ENCODE measurements at places on chromosomes 5 and 9.

GRCh38 chr9:137069508-137070091 is 757 bp downstream of the SAPCD2 start:
- no peak for DNase-seq

DNA sequence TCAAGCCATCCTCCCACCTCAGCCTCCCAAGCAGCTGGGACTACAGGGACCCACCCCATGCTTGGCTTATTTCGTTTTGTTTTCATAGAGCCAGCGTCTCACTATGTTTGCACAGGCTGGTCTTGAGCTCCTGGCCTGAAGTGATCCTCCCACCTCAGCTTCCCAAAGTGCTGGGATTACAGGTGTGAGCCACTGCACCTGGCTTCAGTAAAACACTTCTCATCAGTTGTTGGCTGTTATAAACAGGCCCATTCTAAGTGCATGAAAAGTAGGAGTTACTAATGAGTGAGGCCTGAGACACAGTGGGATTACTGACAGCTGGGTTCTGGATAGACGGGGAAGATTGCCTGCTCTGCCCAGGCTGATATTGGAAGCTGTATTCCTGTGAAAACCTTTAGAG is 3.5 kb downstream of the CRB2 start:
- DNase-seq = no peak

DNA sequence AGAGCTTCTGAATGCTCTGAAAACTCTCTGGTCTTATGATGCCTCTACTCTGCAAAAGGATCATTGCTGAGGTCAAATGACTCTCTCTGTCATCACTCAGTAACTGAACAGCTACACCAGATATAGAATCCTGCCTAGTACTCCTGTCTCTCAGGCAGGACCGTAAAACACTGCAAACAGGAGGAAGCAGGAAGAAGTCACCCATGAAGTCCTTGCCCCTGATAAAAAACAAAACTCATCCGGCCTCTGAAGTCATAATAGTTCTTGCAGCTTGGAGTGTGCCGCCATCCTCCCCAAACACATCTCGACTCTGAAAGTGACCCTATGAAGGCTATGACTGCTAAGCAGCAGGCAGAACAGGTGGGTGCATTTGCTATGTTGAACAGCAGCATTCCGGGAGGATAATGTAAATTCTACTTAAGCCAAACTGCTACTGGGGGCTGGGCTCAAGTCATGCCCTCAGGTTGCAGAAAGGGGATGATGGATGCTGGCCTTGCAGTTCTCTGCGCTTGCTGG is 81.9 kb upstream of the FAM169A start:
- DNase-seq = no peak

DNA sequence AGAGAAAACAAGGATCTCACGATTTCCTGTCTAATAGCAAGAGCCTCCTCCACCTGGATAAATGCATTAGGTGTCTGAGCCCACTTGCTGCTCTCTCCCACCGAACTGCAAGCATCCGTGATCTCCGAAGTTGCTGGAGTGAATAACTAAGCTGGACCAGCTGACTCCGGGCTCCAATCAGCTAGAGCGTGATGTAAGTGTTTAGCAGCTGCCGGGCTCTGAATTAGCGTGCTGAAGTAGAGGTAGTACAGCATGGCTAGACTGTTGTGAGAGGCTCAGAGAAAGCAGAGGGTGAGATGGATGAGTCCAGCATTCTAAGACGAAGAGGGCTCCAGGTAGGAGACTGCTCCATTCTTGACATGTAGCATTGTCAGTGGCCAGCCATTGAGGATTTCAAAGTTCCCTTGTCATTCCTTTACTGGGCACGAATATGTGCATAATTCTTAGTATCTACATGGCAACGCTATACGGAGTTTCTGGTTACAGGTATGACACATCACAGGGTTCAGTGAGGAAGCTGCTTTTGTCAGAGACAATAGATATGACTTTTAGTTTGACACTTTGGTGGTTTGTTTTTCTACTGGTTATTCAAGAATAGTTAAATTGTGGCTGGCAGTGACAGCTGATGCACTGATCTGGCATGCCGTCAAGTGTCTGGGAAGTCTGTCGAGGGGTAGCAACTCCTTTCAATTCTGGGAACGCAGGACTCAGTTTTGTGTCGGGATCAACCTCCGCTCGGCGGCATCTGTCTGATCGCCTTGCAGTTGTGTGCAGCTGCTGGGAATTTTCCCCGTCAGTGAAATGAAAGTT is 232.6 kb downstream of the MAST4 start:
- DNase-seq = peak; percentile 6

GRCh38 chr5:79886456-79886855 is 104.6 kb downstream of the MTX3 start:
- no peak for DNase-seq

DNA sequence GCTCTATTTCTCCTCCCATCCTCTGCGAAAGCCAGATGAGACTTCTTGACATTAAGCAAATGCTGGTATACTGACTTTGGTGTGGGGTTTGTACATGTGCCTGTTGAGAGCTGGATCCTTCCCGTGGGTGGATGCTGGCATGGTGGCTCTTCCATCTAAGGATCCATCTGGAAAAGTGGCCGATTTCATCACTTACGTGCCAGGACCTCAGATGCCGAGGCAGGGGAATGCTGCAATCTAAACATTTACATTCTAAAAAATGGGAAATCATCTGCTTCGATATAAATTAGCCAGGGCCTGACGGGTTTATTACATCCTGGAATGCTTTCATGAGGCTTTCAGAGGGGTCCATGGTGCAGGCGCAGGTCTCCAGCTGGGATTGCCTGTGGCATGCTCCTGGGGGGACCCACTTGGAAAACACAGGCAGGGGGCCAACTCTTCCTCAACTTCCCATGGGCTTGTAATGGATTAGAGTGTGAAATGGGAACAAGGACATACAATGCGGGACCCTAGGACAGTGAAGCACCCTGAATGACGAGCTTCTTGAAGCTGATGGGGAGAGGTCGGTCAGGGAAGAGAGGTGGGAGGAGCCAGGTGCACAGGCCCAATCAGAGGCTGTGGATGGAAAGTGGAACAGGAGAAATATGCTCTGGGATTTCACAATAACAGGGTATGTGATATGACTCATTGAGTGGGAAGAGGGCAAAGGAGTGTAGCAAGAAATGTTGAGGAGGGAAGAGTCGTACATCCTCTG is 105.5 kb upstream of the PITX1 start:
- DNase-seq = no peak

DNA sequence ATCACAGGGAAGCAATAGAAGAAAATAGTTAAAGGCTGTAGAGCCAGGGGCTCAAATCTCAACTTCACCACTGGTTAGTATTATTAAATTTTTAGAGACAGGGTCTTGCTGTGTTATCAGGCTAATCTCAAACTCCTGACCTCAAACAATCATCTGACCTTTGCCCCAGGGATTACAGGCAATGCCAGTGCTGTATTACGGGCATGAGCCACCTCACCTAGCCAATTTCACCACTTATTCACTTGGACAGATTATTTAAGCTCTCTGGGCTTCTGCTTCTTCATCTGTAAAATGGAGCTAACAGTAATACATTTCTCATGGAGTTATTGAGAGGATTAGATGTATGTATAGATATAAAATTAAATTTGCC is 155.9 kb upstream of the KLF4 start:
- DNase-seq = no peak

DNA sequence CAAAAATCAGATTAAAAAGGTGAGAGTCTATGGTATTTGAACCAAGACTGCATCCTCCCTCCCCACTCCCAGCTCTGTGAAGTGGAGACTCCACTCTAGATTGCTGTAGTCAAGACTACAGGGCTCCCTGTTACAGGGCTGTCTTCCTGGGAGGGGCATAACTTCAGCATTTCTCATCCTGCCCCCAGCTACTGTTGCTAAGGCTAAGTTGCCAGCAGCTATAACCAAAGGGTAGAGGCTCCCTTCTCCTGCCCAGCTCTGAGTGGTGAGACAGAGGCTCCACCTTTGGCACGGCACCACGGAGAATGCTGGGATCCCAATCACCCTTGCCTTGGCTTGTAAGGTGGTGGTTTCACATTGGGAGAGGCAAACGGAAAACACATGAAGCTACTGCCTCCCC is 39.2 kb upstream of the GCNT4 start:
- no peak for DNase-seq

GRCh38 chr5:87076931-87077330 is 190.8 kb upstream of the RASA1 start:
- DNase-seq = no peak

DNA sequence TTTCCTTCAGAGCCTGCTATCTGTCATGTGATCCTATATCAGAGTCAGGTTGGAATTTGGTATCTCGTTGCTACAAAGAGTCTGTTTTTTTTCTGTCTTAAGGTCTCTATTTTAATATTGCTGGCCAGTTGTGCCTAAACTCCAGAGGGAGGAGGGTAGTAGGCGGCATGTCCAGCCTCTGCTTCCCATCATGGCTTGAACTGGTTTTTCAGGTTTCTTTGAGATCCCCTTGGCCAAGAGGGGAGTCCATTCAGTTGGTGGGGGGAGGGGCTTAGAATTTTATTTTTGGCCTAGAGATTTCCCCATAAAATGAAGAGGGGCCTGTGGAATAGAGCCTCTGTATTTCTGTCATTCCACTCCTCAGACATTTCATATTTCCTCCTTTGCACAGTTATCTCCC is 15.4 kb upstream of the ZNF354C start:
- no peak for DNase-seq

DNA sequence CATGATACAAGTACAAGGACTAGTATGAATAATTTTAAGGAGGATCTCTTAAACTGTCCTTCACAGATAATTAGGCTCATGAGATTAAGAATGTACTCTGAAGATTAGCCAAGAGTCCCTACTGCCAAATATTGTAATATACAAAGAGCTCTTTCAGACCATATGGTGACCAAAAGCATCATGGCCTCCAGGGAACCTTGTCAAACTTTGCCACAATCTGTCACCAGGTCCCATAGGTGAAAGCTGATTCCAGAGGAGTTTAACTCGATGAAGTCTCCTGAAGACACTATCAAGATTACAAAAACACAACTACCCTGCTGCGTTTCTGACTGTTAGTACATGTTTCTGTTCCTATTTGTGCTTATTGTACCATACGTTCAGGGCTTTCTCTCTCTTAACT is 395.4 kb upstream of the ITGA1 start:
- no peak for DNase-seq

- no peak for DNase-seq
Observed at GRCh38 chr5:181255836-181256578, 4.9 kb downstream of the TRIM52 start.

GRCh38 chr5:54234304-54234933 is 76.0 kb downstream of the ARL15 start:
- DNase-seq = no peak

GRCh38 chr5:140172483-140172882 is 2.5 kb upstream of the CYSTM1 start:
- no peak for DNase-seq

GRCh38 chr5:170297589-170298462 is at the start of gene LCP2:
LCP2 (minus strand) TSS chr5:170297777; CDS start chr5:170297611, 166 bp downstream.
- DNase-seq = no peak

DNA sequence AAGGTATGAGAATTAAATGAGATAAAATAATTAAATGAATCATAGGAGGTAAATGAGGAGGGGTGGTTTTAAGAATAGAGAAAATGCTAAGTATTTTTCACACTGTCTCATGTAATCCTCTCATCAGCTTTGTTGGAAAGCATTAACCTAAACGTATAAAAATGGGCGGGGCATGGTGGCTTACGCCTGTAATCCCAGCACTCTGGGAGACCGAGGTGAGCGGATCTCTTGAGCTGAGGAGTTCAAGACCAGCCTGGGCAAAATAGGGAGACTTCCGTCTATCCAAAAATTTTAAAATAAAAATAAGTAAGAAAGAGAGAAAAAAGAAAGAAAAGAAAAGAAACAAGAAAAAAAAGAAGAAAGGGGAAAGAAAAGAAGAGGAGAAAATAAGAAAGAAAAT is 1.9 kb upstream of the RFK start:
- no peak for DNase-seq

- DNase-seq = no peak
Observed at GRCh38 chr9:6959270-6960000, 201.7 kb downstream of the KDM4C start.

- no peak for DNase-seq
Observed at GRCh38 chr5:135207866-135208265, 173.8 kb upstream of the PITX1 start.

DNA sequence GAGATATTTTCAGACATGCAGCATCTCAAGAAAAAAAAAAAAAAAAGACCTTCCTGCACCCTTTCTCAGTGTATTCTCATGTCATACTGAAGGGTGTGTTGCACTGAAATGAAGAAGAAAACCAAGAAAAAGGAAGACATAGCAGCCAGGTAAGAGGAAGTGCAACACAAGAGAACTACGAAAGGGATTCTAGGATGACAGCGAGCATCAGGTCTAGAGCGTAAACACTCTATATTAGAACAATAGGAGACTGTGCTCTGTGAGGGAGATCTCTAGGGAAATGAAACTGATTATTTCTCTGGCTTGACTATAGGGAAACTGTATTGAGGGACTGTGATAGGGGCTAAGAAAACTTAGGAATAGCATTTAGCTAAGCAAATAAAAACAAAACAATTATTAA is 30.0 kb downstream of the BTF3 start:
- no peak for DNase-seq

DNA sequence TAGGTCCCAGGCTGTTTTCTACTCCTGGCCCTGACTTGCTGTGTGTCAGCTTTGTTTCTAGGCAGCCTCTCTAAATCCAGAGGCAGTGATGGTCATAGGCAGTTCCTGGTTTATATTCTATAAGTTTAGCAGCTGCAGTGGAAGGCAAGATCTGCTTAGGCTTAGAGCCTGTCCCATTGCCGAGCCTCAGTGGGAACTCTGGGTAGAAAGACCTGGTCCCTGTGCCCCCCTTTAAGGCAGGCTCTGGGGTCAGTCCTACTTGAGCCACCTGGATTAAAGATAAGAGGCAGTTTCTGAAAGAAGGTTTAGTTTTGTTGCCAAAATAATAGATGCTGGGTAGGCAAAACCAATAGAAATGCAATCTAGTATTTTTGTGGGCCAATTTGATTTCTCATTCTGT is 13.6 kb downstream of the MCCC2 start:
- no peak for DNase-seq

DNA sequence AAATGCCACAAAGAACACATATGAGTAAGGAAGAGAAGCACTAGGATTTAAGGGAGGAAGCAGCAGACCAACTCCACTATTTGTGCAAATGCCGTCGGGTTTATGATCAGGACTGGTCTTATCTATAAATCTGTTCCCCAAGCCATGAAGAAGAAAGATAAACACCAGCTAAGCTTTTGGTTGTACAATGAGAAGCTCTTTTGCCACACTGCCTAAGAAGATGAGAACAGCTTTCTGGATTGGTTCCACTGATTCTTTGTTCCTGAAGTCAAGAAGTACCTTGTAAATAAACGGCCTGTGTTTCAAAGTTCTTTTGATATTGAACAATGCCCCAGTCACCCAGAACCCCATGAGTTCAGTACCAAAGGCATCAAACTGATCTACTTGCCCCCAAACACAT is 93.9 kb downstream of the RFX3 start:
- DNase-seq = no peak

- DNase-seq = no peak
Observed at GRCh38 chr5:135266975-135267374, 132.1 kb downstream of the MACROH2A1 start.

DNA sequence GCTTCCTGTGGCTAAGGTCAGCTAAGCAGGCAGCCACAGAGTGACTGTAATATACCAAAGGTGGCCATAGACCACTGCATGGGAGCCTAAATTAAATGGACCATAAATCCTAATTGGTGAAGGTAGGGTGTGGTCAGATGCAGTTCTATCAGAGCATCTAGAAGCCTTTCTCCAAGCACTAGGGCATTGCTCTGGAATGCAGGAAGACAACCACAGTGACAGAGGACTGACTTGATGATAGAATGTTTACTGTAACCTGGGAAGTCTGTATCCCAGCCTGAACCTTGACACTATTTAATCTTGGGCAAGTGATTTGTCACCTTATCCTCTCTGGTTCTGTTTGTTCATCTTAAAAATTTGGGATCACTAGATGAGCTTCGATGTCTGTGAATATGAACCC is 2.3 kb downstream of the FBXO38 start:
- no peak for DNase-seq

Data from esophagus squamous epithelium (tissue), 5 donors.